ENCODE measurements at places on chromosomes 7 and 10.

DNA sequence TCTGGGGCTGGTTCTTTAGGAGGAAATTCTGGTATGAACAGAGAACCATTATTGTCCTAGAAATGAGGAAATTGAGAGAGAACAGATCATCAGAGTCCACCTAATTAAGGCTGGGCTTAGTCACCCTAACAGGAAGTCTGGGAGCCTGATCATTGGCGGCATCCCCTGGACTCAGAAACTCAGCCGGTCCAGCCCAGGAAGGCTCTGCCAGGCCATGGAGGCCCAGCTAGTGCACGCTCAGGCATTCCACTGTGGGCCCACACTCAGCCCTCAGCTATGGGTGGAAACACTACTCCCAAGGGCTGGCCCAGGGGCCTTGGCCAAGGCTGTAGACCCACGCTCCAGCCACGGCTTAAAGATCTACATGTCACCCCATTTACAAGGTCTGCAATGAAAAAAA lies 109.2 kb downstream of the PTPN20 start:
- DNase-seq: peak; percentile 14

GRCh38 chr10:30565449-30565848 lies 64.1 kb downstream of the LYZL2 start:
- DNase-seq: no peak

- peak; percentile 13 for DNase-seq
Measured at GRCh38 chr7:8436965-8437364, 3.6 kb downstream of the NXPH1 start.

GRCh38 chr7:127591591-127591990 lies 1.9 kb upstream of the FSCN3 start:
- no peak for DNase-seq

GRCh38 chr7:50207686-50208255 lies 96.7 kb upstream of the IKZF1 start:
- DNase-seq: no peak
